Activated CD8-positive, alpha-beta memory T cell treated with anti-CD3 and anti-CD28 coated beads for 1 hour (primary cell): ENCODE measurements at places on chromosomes 12 and 14.

DNA sequence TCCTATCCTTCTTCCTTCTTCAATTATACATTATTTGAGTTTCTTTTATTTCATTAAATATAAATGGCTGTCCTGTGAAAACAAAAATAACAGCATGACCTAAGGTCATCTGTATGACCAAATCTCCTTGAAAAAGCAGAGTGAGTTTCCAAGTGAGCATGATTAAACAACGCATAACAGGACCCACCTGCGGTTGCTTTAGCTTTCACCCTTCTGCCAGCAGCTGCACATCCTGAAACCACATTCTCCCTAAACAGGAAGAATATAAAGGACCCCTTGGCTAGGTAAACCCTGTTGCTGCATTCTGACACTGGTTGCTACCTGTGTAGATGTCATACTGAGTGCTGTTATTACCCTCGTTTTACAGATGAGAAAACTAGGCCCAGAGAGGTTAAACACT is 42.8 kb upstream of the CPM start:
- DNase-seq = no peak

GRCh38 chr14:104082807-104083206 is 2.7 kb upstream of the ASPG start:
- no peak for DNase-seq

DNA sequence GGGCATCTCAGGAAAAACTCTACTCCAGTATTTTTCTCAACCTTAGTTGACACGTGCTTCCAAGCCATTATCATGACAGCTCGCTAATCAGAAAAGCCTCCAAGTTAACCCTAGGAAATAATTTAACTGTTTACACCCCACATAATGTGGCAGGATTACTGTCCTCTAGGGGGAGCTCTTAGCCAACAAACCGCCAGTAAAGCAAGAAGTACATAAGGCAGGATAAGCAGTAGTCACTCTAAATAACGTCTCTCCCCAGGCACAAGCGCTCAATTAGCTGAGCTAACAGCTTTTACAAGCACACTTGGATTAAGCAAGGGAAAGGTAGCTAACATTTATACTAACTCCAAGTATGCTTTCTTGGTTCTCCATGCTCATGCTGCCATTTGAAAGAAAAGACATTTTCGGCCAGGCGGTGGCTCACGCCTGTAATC is 22.8 kb downstream of the APOBEC1 start:
- DNase-seq = no peak

- DNase-seq = no peak
These were observed 66.5 kb upstream of the CAND1 start for GRCh38 chr12:67202678-67203012.

DNA sequence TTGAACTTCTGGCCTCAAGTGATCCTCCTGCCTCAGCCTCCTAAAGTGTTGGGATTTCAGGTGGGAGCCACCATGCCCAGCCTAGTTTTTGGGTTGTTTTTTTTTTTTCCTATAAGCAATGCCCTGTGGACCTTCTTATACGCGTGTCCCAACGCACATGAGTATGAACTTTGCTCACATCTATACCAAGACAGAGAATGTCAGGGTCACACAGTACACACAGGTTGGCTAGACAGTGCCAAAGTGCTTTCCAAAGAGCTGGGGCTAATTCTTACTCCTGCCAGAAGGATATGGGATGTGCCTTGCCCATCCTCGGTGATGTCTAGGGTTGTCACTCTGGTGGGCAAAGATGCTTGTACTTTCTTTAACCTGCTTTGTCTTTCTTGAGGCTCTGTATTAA is 7.6 kb upstream of the CCDC85C start:
- DNase-seq = no peak
